GM13977 (cell line): ENCODE measurements at places on chromosomes 11 and 22.

DNA sequence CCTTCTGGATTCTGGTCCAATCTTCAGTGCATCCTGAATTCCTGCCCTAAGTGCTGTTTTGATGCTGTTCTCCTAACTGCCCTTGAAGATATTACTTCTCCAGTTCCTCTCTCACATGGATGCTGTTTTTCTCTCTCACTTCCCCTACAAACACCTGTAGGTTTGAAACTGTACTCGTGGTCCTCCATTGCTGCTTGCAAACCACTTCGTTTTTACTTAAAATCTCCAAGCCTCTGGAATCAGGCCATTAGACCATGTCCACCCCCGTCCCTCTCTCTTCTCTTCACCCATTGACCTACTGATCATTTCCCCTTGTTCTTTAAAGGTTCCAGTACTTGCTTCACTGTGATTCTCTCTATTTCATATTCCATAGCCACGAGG is 988.1 kb downstream of the NTM start:
- peak; percentile 5 for DNase-seq

DNA sequence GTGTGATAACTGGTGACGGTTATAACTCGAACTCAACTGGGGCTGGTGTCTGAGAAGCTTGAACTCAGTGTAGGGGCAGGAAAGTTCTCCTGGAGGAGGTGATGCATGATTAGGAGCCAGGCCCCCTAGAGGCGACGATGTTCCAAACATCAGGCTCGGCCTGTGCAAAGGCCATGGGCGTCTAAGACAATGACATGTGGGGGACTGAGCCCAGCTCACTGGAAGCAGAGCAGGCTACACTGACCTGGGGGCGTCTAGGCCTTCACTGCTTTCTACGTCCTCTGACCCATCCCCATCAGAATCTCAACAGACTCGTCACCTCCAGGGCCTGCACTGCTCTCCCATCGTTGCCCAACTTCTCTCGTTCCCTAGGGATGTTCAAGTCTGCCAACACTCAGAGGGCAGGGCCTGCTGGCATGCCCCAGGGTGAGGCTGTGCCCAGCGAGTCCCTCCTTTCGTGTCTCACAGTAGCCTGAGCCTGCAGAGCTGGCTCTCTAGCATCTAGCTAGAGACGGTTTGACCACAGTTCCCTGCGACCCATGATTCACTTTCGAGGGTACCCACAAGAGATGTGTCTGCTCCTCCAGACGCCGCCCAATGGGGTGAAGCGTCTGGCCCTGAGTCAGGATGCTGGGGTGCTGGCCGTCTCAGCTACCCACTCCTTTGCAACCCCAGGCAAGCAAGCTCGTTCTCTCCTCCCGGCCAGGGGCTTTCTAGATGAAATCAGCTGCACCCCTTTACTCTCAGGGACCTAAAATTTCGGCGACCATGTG is 1.1 kb upstream of the ATG16L2 start:
- peak; percentile 79 for DNase-seq

DNA sequence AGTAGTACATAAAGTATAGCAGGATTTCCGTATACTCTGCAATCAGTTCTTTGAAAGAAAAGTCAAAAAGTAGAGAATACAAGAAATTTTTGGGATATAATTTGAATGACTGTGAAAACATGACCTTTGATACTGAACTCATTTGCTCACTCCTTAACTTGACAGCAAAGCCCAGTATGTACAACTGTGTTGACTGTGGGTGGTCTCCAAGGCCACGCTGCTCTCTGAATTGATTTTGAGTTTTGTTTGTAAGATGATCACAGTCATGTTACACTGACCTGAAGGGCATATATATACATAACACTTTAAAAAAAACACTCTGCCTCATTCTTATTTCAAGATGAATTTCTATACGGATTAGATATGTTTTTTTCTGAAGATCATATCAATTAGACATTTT is 9.5 kb upstream of the AMOTL1 start:
- DNase-seq = no peak

GRCh38 chr11:64591257-64592233 is 525 bp downstream of the SLC22A12 start:
- DNase-seq = no peak

- DNase-seq = no peak
These were observed 103.5 kb upstream of the RCN1 start for GRCh38 chr11:31987118-31988005.

GRCh38 chr11:129239207-129239606 is 47.1 kb upstream of the ARHGAP32 start:
- no peak for DNase-seq

DNA sequence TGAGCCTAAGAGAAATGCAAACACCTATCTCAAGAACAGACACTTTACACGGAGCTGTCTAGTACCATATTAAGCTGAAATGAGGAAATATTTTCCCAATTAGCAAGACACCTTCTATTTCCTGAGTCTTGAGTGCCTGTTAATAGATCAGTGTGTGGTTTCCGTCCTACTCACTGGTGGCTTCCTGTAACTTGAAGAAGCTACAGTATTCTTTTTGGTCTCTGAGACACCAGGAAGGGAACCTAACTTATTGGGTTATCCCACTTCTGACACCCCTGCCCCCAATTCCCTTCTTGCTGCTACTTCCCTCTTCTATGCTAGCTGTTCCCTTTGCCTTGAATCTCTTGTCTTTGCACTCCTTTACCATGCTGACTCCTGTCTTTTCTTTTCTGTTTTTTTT is 92.7 kb downstream of the FDX1 start:
- DNase-seq = no peak

DNA sequence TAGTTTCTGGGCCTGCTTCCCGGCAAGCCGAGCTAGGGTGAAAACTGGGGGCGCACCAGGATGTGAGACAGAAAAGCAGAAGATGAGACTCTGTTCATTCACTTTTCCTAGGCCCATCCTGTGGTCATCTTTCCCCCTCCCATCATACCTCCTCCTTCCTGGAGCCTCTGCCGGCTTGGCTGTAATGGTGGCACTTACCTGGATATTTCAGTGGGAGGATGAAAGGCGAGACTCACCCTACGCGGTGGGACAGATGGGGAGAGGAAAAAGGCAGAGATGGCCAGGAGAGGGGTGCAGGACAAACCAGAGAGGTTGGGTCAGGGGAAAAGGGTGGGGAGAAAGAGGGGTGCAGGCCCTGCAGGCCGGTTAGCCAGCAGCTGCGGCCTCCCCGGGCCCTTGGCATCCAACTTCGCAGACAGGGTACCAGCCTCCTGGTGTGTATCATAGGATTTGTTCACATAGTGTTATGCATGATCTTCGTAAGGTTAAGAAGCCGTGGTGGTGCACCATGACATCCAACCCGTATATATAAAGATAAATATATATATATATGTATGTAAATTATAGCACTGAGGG is 41.5 kb upstream of the NNMT start:
- DNase-seq = peak; percentile 13

DNA sequence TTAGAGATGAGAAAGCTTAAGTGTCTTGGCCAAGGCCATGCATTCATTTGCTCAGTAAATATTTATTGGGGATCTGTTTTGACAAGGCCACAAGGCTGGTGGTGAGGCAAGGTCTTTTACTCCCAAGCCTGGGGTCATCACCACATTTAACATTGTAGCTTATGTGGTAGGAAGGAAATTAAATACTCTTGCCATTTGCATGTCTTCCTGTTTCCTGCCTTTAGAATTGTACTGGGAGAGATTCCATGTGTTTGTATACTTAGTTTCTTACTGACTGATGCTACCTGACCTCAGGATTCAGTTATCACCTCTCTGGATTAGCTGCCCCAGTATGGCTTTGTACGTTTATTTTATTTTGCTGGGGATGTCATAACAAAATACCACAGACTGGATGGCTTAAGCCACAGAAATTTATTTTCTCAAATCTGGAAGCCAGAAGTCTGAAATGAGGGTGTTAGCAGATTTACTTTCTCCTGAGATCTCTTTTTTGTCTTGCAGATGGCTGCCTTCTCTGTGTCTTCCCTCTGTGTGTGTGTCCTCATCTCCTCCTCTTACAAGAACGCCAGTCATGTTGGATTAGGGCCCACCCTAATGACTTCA is 44.8 kb downstream of the SPECC1L start:
- no peak for DNase-seq

DNA sequence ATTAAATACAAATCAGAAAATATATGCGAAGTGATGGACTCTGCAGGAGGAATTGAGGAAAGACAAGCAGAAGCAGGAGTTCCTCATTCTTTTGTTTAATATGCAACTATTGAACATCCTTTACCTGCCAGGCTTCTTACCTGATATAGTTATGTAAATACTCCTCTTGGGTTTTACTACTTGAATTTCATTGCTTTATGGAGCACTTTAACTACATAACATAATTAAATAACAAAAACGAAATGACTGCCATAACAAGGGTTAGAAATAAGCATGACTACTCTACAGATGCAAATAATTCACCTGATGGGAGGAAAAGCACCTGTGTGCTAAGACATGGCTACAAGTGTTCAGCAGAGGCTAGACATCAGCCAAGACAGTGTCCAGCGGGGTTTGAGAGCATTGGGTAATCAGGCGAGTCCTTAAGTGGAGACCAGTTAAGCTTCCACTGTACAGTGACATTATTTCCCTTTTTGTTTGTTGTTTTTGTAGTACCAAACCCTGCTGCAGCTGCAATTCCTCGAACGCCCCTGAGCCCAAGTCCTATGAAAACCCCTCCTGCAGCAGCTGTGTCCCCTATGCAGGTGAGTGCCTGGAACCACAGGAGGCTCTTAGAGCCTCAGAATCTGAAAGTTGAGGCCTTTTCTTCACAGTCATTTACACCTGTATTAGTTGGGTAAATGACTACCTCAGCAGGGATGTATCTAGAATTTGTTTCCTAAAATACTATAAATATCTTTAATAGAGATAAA is 67.4 kb downstream of the SPECC1L start:
- no peak for DNase-seq

- no peak for DNase-seq
These were observed 14.0 kb downstream of the DDX25 start for GRCh38 chr11:125918140-125918840.

- DNase-seq = peak; percentile 99
These were observed at the start of gene LRRC56 for GRCh38 chr11:536841-537621. LRRC56 (plus strand) TSS chr11:537527; CDS start chr11:540685, 3,158 bp downstream.

GRCh38 chr22:31295360-31295759 is 3.1 kb upstream of the PIK3IP1 start:
- no peak for DNase-seq

DNA sequence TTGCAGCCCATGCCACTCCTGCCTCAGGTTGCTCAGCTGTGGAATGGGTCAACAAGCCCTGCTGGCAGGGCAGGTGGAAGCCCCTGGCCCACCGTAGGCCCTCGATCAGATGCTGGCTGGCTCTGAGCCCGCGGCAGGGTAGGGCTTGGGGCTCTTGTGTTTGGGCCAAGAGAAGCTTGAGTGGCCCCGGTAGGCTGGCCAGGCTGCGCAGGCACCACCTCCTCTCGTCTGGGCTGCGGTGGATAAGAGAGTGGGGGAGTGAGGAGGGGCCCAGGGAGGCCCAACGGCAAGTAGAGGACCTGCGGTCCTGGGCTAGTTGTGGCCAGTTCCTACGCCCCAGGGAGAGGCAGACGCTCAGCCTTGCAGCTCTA is 115.2 kb downstream of the CEP164 start:
- no peak for DNase-seq

- DNase-seq = no peak
These were observed 92.0 kb downstream of the JRKL start for GRCh38 chr11:96481771-96482170.

DNA sequence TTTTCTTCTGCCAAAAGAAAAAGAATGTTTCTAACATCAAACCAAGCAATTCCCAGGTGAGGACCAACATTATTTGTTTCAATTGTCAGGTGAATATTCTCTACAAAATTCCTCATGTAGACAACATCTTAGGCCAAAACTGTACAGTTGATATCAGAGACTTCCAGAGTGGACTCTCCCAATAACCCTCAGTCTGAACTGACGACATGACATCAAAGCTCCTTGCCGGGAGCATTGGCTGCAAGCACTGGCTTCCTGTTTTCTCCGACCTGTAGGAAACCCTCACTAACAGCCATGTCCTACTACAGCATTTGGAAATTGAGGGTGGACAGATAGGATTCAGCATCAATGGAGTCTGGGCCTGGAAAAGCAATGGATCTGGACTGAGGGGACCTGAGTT is 30.5 kb upstream of the MRGPRX1 start:
- no peak for DNase-seq

- DNase-seq = no peak
These were observed 116.2 kb downstream of the KIAA1671 start for GRCh38 chr22:25068707-25069106.

GRCh38 chr11:11581481-11581880 is 40.3 kb downstream of the GALNT18 start:
- DNase-seq = no peak

DNA sequence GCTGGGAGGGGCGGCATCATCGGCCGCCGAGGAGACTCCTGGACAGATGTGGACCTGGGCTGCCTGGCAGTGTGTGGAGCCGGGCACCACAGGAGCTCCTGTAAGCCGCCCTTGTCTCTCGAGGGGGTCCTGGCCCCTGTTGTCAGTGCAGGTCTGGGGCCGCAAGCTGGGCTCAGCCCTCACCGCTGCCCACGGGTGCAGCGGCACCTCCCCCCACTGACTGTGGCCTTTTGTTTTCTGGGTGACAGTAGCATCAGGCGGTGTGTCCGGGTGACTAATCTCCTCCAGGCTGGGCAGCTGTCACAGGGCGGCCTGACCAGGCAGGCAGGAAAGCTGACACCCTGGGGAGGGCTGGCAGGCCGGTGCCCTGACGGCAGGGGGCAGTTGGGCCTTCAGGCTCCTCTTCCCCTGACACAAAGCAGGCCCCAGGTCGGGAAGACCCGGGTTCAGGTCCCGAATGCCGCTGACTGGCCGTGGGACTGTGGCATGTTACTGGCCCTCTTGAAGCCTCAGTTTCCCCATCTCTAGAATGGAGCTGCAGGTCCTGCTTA is 16.3 kb downstream of the DGKZ start:
- no peak for DNase-seq

- DNase-seq = no peak
These were observed 132.0 kb downstream of the BUD13 start for GRCh38 chr11:116640641-116641402.

DNA sequence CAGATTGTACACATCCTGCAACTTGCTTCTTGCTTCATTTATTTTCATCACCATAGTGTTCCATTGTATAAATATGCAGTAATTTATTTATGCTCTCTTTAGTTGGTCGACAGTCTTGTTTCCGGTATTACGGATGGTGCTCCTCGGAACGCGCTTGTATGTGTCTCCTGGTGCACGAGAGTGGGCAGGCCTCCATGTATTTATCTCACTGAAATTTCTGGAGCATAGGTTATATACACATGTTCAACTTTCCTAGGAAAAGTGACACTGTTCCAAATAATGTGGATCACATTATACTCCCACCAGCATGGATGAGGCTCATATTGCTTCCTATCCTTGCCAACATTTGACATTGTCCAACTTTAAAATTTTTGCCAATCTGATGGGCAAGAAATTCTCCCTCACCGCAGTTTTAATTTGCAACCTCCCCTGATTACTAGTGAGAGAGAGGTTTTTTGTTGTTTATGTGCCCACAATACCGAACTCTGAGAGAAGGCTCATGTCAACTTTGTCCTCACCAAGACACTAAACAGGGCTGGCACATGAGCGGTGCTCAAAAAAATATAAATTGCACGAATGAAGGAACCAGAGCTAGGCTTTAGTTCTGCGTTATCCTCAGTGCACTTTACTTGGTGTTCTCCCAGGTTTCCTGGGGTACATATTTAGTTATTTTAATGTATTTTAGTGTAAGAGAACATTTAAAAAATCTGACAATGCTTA is 3.8 kb downstream of the CSNK2A3 start:
- no peak for DNase-seq
